ENCODE measurements at places on chromosomes 11 and 22.

GRCh38 chr11:64742889-64743590 is 902 bp downstream of the RASGRP2 start:
- DNase-seq, result peak; percentile 34

- DNase-seq, result no peak
Measured at GRCh38 chr11:92960886-92961285, 8.6 kb upstream of the MTNR1B start.

DNA sequence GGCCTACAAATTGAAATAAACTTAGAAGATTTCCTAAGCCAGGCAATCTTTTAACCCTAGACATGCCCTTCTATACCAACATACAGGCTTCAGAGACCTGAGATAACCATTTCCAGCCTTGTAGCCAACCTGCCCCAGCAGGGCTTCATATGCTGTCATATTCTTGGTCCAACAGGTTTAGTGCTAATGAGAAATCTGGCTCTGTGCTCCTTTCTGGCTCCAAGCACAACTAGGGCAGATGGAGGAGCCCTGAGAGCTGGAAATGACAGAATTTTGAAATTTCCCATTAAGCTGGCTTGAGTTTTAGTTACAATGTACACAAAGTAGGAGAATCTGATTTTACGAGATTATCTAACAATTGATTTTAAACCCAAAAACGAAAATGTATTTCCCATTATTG is 323.0 kb upstream of the CCDC90B start:
- DNase-seq, result no peak

DNA sequence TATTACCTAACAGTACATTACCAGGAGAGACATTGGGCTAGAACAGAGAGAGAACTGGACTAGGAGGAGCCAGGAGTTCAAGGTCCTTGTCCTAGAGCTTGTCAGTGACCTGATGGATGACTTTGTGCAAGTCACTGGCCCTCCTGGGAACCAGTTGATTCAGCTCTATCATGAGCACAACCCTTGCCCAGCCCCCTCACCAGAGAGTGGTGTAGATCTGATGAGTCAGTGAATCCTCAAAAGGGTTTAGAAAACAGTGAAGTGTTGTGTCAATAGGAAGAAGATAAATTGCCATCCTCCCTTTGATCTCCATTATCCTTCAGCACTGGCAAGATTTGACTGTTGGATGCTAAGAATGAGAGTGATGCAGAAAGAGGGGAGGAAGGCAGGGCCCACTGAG is 24.3 kb downstream of the NEU3 start:
- no peak for DNase-seq

DNA sequence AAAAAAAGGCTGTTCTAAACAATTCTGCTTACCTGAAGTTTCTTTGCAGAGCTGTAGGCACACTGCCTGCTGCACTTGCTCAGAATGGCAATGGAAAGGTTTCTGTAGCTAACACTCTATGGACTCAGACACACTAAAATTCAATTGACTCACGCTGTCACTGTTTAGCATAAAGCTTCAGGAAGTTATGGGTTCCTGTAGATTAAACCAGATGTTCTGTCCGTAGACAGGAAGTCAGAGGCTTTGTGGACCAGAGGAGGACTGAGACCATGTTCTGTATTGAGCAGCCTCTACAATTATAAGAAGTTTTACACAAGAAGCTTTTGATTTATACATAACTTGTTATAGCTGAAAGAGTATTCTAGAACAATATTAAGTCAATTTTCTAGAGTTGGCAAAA is 70.4 kb downstream of the GLYATL1 start:
- no peak for DNase-seq

DNA sequence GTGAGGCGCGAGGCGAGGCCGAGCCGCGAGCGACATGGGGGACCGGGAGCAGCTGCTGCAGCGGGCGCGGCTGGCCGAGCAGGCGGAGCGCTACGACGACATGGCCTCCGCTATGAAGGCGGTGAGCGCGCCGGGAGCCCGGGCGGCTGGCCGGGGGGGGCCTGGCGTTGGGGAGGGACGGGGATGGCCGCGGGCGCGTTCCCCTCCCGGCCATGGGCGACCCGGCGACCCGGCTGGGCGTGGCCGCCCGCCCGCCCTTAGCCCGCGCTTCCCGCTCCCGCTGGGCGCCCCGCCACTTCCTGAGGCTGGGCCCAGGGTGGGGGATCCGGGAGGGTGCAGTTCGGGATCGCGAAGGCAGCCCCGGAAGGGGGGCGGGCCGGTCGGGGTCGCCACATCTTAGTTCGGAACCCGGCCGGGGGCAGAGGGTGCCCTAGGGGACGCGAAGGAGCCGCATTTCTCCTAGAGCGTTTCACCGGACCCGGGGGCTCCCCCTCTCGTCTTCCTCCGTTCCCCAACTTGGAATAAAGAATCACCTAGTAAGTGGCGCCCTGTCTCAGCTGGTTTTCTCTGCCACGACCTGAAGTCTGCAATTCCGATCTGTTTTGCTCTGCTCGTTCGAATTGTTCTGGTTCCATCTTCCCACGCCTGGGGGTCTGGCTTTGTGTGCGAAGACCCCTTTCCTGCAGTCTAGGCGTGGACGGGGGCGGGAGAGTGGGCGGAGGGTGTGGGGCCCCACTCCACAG is 536 bp downstream of the YWHAH start:
- DNase-seq, result no peak

- DNase-seq, result no peak
Measured at GRCh38 chr11:130037881-130038585, 31.7 kb upstream of the APLP2 start.

DNA sequence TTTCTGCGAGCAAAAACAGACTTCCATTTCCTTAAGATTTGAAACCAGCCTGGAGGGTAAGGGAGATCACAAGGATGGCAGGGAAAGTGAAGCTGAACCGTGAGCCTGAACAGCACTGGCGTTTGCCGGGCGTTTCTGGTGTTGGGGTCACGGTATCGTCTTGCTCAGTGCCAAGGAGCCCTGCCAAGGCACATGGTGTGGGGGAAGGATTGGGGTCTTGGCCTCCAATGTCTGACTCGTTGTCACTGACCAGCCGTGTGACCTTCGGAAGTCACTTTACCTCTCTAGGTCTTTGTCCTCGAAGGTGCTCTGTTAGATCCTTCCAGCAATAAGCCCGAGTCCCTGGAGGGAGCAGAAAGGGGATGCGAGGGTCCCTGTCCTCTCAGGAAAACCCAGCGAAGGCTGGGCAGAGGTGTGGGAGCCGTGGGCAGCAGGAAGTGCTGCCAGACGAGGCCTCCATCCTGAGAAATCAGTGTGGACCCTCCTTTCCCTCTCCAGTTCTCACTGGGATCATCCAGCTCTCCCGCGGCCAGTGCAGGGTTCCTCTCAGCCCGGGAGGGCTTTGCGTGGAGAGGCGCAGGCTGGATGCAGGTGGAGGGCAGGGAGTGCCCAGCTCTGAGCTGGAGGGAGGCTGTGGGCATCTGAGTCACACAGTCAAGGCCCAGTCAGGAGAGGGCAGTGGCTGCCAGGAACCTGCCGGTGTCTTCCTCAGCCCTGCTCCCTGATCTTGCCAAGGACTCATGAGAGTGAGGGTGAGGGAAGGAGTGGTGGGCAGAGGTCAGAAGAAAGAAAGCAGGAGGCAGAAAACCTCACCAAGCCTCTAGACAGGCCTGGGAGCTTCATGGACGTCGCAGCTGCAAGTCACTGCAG is 18.9 kb downstream of the TOM1 start:
- DNase-seq, result no peak

- peak; percentile 66 for DNase-seq
Measured at GRCh38 chr22:37967637-37968451, 14.3 kb downstream of the POLR2F start.

DNA sequence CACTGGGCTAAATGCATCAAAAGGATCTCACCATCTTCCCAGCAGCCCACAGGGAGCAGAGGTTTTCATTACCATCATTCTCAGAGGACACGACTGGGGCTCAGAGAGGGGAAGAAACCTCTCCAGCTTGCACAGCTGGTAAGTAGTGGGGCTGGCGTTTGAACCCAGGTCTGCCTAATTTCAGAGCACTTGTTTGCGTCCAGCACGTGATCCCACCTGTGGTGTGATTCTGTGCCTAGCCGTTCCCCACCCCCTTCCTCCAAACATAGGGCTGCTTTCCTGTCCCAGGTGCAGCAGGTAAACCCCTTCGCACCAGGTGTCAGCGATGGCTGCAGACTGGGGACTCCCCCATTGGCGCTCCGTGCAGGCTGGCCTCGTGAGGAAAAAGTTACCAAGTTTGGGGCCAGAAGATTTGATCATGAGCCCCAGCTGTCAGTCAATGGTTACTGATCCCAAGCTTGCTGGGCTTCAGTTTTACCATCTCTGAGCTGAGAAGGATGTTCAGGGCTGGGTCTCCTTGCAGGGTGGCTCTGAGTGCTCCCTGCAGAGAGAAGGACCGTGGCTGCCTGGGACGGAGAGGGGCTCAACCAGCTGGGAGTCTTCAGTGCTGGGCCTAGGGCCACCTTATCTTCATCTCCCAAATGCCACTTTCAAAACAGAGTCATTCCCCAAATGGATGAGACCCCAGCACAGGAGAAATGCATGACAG is 445.6 kb downstream of the TBC1D22A start:
- DNase-seq, result no peak

Measured in globus pallidus (tissue), 1 donor.